ENCODE measurements at places on chromosomes 7 and 10. TPM values are rescaled to one million over a fixed set of nuclear protein-coding genes. Genes with fewer than 3 reads are reported as not detected.

Gene MIOS
- 33.7 TPM for total RNA-seq

GRCh38 chr7:65840446-65840845 is 32.4 kb upstream of the VKORC1L1 start:
- H3K27ac ChIP-seq: no peak overlapping the region
- no peaks in the 10 kb centered on the region for H3K36me3 ChIP-seq

Gene HOXA9
- 13.2 TPM for total RNA-seq

DNA sequence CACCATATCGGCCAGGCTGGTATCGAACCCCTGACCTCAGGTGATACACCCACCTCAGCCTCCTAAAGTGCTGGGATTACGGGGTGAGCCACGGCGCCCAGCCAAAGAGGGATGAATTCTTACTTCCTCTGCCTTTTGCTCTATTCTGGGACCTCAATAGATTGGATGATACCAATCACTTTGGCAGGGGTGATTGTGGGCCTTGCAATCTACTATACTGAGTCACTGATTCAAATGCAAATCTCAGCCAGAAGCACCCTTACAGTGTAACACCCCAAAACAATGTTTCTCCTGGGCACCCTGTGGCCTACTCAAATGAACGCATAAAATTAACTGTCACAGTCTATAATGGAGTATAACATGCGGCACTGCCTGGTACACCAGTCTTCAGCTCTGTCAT is 596.7 kb upstream of the LRRTM3 start:
- DNase-seq: no peak
- H3K4me1 ChIP-seq: no peaks in the 10 kb centered on the region
- no peak overlapping the region for H3K27ac ChIP-seq
- no peaks in the 10 kb centered on the region for H3K27me3 ChIP-seq

Gene ODAD2
- 0.25 TPM for total RNA-seq
